ENCODE measurements at places on chromosomes 2 and 18. TPM values are rescaled to one million over a fixed set of nuclear protein-coding genes. Genes with fewer than 3 reads are reported as not detected.

DNA sequence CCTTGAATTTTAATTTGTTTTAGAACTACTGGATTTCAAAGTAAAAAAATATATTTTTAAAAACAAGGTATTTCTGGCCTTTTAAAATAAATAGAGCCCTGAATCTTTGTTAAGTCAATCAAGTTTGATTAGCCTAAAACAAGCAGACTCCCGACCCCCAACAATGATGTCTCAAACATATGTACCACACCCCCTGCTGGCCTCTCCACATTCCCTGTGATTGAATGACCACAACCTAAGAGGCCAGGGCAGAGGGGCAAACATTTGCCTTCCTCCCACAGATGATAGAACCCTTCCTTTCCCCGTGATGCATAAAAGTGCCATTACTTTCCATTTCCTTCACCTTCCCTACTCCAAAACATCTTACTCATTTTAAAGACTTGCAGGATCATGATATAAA lies 130.9 kb downstream of the STK39 start:
- DNase-seq: peak; percentile 26

GRCh38 chr2:10548626-10549025 lies 100.5 kb upstream of the ODC1 start:
- peak; percentile 82 for DNase-seq

DNA sequence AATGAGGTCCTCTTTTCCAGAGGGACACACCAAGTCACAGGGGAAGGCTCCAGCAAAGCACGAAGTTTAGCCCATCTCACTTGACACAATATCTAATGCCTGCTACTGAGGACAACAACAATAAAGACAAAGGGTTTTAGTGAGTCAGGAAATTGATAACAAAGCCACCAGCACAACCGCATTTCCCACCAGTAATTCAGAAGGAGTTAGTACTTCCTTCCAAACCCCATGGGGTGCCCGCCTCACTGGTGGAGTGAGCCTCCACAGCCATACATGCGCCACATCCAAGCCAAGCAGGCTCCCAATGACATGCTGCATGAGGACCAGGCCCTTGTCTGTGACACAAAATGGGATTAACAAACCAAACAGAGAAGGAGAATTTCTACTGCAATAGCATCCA lies 40.1 kb downstream of the MRPL35 start:
- no peak for DNase-seq

DNA sequence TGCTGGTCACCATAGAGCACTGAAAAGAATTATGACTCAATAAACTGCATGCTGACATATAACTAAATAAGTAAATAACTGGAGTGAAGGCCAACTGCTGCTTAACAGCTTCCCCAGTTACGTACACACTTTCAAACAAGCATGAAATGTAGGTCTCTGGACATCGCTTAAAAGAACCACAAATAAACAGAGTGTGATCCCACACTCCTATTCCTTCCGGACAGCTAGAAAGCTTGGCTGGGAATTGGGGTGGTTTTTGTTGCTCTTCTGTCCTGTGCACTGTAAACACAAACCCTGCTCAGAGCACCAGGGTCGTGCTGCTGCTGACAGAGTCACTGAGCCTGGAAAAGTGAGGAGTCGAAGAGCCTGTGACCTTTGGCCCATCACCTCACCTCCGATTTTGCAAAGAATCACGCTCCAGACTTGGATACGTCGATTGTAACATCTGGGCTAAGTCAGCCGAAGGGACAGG lies 162.7 kb upstream of the NT5C1B start:
- DNase-seq: no peak

The CDH2 gene
- 106 TPM for total RNA-seq

- DNase-seq: no peak
These were observed 255.6 kb upstream of the OSR1 start for GRCh38 chr2:19614066-19614465.

DNA sequence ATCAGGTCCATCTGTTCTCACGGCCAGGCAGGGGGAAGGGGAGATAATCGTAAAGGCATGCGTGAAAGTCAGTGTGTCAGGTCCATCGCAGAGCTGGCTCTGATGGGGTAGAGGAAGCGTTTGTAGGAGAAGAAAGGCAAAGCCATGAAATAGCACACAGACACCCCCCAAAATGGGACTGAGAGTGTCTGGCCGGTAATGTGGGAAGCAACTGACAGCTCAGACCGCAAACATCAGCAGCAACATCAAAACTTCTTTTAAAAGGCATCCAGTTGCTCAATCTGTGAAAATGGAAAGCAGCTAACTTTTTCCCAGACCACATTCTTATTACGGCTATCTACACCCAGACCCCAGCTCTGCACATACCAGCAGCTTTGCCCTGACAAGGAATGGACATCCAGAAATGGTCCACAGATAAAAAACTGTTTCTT lies 232.6 kb downstream of the EN1 start:
- DNase-seq: no peak

DNA sequence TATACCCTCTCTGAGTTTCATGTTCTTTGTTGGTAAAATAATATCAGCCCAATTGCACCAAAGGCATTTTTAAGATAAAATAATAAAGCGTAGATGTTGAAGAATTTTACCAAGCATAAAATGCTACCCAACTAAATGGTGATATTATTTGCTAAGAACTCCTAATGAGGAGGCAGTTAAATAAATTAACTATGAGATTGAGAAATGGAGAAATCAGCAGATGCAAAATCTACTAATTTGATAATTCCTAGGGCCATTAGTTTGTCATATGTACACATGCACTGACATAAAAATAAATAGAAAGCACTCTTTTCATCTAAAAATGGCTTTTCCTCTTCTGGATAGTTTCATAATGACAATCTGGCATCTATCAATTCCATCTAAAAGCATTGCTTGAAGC lies 681.5 kb upstream of the FAM98A start:
- no peak for DNase-seq

The SERPINB4 gene
- not detected for total RNA-seq

The DRC1 gene
- total RNA-seq: not detected

- no peak for DNase-seq
These were observed 62.1 kb downstream of the TCF4 start for GRCh38 chr18:55525845-55526244.

- DNase-seq: no peak
These were observed 314.3 kb upstream of the COL3A1 start for GRCh38 chr2:188659656-188660406.

DNA sequence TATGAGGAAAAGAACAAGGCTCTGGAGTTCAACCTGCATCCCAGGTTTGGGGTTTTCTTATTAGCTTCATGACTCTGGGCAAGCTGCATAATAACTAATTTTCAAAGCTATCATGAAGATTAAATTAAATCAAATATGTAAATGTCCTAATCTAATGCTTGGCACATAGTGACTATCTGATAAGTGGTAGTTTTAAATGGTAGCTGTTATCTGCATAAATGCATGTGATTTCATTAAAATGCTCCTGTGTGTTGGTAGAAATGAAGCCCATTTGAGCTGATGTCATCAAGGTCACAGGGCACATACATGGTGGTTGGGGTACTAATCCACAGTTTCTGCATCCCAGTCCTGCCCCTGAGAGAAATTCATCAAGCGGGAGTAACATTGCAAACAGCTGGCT lies 428.8 kb downstream of the LRATD1 start:
- DNase-seq: no peak

DNA sequence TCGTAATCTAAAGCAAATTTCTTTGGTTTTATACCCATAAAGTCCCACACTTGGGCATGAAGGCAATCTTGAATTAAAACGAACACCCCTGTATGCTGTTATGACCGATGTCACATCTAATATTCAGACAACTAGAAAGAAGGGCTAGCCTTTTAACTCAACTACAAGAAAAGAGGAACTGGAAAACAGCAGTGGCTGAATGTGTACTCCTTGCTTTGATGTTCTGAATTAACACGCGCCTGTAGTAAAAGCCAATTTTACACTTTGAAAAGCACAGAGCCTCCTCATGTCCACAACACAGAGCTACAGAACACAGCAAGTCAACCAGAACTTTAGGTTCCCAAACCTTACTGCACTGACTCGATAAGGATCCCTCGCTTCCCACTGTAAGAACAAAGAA lies 147.6 kb downstream of the HDAC4 start:
- DNase-seq: no peak

The RFTN2 gene
- 3.4 TPM for total RNA-seq

The VWC2L gene
- not detected for total RNA-seq

The RAB27B gene
- total RNA-seq: 0.11 TPM

The CNGA3 gene
- not detected for total RNA-seq

The RANBP2 gene
- 54.2 TPM for total RNA-seq

- no peak for DNase-seq
These were observed 32.7 kb downstream of the RBM43 start for GRCh38 chr2:151228847-151229512.

The CFAP221 gene
- 0.37 TPM for total RNA-seq

DNA sequence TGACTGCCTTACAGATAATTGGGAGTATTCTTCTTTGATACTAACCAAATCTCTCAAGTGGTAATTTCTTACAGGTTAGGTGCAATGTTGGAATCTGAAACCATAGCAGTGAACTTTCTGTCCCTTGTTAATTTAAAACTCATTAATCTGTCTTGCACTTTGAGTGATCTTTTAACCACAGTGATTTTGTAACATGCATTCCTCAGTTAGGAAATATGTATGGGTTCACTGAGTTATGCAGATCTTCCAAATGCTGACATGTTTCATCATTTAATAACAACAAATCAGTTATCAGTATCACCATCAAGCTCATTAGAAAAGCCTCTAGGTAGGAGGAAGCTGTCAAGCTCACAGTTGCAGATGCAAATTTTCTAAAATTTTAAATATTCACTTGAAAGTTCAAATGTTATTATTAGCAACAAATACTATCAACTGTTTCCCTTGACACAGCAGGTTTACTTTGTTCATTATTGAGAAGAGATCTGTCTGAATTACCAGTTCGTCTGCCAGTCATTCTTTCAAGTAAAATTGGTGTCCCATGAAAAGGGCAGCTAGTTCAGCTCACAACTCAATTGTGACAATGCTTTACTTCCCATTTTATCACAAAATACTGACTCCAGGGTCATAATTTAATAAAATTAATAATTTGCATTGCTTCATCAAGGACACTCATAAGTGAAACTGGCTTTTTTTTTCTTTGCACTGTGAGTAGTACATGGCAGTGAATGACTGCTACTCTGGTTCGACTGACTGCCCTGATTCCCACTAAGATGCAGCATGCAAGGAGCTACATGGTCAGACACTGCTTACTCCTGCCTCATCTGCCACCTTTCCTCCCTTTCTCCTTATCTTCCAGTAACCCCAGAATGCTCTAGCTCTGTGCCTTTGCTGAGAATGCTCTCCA lies 31.6 kb downstream of the SUCLG1 start:
- no peak for DNase-seq

DNA sequence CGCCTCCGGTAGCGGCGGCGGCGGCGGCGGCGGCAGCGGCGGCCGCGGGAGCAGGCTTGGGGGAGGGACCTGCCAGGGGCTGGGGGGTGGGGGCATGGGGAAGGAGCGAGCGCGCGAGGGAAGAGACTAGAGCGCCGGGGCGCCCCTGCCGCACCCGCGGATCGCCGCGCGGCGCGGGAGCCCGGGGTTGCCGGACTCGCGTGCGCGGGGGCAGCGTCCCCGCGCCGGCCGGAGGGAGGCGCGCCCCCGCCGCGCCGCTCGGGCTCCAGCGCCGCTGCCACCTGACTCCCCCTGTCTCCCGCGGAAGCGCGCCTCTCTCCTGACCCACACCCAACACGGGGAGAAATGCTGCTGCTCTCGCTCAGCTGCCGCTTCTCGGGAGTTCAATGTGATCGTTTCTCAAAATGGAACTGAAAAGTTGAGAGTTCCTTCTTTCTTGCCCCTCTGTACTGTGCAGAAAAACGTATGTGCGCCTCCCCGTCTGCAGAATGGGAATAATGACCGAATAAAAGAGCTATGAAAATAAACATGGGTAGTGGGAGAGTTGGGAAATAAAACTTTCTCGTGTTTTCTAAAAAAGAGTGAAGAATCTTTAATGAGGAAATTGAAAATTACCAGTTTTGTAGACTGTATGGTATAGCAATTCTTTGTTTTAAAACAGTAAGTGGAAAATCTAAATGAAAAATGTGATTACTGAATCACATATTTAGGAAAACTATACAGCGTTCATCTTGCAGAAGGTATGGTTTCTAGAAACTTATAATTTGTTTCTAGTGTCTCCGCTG lies 455 bp upstream of the TLK1 start:
- DNase-seq: no peak

The CDH19 gene
- not detected for total RNA-seq

GRCh38 chr2:149715005-149715592 lies 127.5 kb upstream of the MMADHC start:
- peak; percentile 8 for DNase-seq

The EIPR1 gene
- 52.6 TPM for total RNA-seq

GRCh38 chr2:85163675-85164074 lies 30.5 kb downstream of the TCF7L1 start:
- DNase-seq: no peak

The SERPINB11 gene
- not detected for total RNA-seq

DNA sequence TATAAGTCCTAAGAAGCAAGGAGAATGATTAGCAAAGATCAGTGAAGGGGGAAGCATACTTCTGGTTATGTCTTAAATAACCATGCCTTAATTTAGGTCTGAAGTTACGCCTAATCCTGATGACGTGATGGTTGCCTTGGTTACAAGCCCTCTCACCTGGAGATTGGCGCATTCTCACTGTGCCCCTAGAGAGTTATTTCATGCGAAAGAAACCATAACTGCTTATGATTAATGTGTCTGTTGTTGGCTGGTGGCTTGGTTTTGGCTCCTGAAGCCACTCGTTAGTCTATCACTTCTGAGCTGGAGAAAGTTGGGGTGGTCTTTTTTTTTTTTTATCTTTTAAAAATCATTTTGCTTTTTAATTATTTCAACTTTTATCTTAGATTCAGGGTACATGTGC lies 47.0 kb downstream of the TNFRSF11A start:
- no peak for DNase-seq

DNA sequence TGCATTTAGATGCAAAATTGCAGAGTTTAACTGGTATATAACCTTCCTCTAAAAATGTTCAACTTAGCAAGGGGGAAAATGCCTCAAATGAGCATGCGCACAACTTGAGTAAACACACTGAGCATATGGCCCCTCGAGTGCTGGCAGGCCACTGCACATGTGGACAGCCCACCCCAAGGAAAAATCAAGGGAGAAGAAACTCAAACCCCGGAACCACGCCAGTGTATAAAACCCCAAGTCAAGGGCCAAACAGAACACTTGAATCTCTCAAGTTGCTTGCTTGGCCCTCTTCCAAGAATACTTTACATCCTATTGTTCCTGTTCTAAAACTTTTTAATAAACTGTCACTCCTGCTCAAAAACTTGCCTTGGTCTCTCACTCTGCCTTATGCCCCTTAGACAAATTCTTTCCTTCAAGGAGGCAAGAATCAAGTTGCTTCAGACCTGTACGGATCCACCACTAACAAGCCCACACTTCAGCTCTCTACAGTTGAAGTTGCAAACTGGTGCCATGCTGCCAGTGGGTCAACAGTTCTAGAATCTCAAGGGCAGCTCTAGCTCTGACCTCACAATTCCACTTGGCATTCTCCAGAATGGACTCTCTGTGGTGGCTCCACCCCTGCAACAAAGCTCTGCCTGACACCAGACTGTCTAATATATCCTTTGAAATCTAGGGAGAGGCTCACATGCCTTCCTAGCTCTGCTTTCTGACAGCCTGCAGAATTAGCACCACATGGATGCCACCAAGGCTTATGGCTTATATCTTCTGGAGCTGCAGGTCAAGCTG lies 38.9 kb downstream of the HIBCH start:
- no peak for DNase-seq

- DNase-seq: no peak
These were observed 65.6 kb upstream of the UBXN4 start for GRCh38 chr2:135676031-135676430.
